Effector CD8-positive, alpha-beta T cell (primary cell): ENCODE measurements at places on chromosomes 6 and 20.

- no peak for DNase-seq
These were observed 9.2 kb upstream of the ZBTB9 start for GRCh38 chr6:33445119-33445603.

DNA sequence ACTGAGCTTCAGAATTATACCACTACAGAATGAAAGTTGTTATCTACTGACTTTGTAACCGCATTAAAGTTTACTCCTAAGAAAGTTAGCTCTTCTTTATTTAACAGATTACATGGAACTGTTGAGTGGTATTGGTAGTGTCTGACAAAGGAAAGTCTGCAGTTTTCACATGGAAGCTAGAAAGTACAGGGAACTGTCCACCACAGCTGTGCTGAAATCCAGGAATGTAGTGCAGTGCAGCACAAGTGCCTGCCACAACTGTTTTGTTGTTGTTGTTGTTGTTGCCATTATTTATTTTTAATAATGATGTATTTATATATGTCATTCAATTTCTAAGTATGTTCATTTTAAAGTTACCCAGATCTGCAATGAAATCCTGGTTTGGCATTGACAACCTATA lies 464.9 kb downstream of the TBC1D32 start:
- DNase-seq, result no peak

DNA sequence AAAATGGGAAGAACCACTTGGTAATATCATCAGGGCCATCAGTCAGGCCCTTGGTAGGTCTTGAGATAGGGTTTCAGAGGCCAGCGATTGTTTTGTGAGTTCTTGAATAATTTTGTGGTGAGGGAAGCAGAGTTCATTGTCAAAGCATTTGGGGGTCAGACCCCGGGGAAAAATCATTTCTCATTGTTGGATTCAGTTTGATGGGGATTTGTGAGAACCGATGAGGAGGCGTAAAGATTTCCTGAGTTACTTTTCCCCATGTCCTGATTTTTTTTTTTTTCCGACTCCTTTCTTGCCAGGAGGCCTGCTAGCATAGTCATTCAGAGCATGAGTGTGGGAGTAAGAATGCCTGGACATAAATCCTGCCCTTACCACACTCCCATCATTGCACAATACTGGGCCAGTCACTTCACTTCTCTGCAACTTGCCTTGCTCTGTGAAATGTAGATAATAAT lies 60.3 kb downstream of the TSHZ2 start:
- DNase-seq, result no peak

- no peak for DNase-seq
These were observed 32.4 kb downstream of the WRNIP1 start for GRCh38 chr6:2797564-2798031.

DNA sequence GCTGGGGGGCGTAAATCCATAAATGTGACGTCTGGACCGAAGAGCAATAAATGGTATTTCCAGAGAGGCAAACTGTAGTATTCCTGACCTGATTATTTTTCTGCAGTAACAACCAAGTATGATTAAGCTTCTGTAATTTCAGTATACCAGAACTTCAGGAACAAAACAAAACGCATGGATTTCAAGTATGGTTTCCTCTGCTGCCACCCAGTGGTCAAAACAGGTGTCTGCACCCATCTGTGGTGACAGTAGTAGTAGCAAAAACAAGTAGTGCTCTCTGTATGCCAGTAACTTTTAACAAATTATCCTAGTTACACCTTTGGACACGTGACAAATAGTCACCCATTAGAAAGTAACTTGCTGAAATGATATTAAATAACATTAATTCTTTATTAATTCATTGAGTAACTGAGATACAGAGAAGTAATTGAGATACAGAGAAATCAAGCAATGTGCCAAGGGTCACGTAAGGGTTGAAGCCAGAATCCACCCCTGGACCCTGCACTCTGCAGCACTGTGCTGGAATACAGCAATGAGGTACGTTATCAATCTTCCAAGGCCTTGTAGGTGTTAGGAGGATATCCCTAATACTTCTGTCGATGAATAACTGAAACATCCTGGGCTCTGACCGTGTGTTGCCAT lies 7.9 kb downstream of the CALHM4 start:
- DNase-seq, result peak; percentile 44

GRCh38 chr6:123415844-123416468 lies 220.8 kb downstream of the TRDN start:
- DNase-seq, result no peak

DNA sequence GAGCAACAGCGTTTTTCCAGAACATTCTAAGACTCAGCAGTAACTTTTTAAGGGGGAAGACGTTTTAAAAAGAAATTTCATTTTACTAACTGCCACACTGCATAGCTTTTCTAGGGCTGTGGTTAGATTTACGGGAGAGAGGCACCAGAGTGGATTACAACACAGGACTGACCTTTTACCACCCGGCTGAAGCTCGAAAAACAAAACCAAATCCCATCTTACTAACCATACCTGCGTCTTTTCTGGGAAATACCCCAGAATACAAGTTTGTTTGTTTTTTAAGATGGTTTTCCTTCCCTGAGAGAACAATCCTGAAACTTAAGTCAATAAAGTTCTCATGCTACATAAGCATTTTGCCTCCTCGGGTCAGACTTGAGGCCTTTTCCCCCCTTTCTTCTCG lies 209.3 kb upstream of the SOX4 start:
- DNase-seq, result no peak

DNA sequence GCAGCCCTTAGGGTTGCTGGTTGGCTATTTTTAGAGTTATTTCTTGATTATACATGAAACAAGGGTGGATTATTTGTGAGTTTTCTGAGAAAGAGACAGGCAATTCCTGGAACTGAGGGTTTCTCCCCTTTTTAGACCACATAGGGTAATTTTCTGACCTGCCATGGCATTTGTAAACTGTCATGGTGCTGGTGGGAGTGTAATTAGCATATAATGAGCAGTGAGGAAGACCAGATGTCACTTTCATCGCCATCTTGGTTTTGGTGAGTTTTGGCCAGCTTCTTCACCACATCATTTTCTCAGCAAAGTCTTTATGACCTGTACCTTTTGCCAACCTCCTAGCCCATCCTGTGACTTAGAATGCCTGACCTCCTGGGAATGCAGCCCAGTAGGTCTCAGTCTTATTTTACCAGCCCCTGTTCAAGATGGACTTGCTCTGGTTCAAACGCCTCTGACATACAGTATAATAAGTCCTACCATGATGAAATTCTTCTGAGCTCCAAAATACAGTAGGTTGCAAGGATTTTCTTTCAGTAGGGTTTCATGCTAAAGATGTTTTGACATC lies 117.1 kb downstream of the ISM1 start:
- DNase-seq, result no peak

- peak; percentile 5 for DNase-seq
These were observed 4.6 kb downstream of the OR2H2 start for GRCh38 chr6:29589423-29590048.

- no peak for DNase-seq
These were observed 24.6 kb downstream of the GGTLC1 start for GRCh38 chr20:23963941-23964340.

DNA sequence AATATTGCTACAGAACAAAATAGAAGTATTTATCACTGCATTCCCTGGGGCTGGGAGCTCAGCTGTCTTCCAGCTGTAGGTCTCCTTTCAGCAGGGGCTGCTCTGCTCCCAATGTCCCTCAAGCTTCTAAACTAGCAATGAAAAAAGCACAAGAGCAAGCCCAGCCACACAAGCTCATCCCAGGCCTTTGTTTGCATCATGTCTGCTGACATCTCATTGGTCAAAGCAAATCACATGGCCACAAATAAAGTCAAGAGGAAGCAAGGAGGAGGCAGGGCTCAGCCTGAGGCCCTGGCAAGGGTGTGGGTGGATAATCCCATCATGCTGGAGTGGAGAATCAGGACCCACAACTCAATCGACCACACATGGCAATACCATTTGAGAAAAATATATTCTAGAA lies 2.2 kb upstream of the BFSP1 start:
- DNase-seq, result no peak

GRCh38 chr6:126781582-126781981 lies 336.9 kb upstream of the RSPO3 start:
- DNase-seq, result no peak

- DNase-seq, result no peak
These were observed 13.6 kb upstream of the GPRC6A start for GRCh38 chr6:116842459-116842858.

GRCh38 chr20:45051204-45052060 lies 49.5 kb downstream of the KCNS1 start:
- DNase-seq, result no peak

- DNase-seq, result no peak
These were observed 22.9 kb downstream of the FKBP1A start for GRCh38 chr20:1369970-1370369.

- no peak for DNase-seq
These were observed 105.5 kb downstream of the BMP7 start for GRCh38 chr20:57160985-57161384.

DNA sequence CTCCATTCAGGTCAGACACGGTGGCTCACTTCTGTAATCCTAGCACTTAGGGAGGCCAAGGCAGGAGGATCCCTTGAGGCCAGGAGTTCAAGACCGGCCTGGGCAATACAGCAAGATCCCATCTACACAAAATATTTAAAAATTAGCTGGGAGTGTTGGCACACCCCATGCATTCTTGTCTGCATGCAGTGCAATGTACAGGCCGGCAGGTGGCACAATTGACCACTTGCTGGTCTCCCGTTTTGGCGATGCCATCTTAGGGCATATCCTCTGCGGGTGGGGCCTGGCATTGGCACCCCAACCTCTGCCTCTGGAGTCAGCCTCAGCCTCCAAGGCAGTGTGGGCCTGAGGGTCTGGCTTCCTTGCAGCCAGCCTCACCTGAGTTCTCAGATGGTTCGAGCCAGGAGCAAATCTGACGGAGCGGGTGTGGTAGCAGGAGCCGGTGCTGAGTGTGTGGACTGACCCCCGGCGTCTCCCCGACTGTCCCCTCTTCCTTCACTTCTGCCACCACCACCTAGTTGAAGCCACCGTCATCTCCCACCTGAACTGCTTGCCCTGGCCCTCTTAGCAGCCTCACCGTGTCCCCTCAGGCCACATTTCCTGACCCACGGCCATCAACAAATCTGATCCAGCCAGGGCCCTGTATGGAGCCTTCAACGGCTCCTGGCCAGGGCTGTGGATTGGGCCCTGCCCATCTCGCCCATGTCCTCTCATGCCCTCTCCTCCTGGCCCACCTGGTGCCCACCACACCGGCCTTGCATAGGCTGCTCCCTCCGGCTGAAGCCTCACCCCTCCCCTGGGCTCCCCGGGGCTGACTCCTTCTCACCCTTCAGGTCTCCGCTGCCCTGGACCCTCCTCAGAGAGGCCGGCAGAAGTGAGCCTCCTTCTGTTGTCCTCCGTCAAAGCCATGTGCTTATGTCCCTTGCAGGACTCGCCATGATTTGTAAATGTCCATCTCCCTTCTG lies 44.0 kb downstream of the EFCAB8 start:
- peak; percentile 46 for DNase-seq

DNA sequence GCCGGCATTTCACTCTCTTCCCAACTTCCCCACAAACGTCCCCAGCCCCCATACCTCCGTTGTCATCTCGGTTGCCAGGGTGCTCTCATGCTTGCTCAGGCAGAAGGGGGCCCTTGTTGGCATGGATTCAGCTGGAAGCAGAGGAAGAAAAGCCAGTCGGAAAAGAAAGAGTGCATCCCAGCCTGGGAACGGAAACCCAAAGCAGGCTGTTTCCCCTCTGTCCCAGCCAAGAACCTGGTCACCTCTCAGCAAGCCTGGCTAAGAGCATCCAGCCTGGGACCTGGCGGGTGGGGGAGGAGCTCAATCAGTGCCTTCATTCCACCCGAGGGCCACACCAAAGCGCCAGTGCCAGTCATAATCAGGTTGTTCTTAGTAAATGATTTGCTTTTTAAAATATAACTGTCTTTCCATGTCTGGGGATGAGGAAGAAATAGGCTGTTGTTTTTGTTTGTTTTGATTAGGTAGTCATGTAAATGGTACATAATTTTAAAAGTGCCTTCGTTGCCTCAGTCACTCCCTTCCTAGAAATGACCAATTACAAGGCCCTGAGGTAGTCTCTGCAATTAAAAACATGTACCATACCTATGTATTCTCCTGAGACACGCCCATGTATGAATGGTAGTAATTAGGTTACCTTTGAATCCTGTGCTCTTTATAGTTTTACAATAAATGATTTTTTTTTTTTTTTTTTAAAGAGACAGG lies 21.1 kb downstream of the CHMP4B start:
- DNase-seq, result no peak

GRCh38 chr6:14972379-14973067 lies 273.3 kb upstream of the JARID2 start:
- no peak for DNase-seq

GRCh38 chr6:137810554-137811120 lies 56.4 kb upstream of the TNFAIP3 start:
- no peak for DNase-seq

DNA sequence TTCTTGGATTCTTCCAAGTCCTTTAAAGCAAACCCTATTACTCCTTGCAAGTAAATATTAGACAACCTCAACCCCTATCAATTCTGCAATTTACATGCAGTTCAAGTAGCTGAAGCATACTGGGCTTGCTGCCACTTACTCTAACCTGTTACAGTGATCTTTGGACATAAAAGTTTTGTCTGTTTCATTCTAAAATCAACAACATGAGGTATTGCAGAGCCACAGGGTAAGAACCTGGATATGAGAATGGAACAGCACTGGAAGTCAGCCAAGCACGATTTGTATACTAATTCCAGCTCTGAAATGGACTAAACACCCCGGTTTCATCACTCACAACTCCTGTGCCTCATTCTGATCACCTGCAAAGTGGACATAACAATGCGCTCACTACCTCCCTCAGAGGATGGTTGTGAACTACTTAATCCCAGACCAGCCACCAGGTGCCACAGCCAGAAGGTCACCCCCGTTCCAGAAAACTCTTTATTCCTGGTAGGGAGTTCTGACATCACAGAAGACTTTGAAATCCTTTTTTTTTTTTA lies 270.0 kb downstream of the ADGB start:
- no peak for DNase-seq

GRCh38 chr6:92690997-92691599 lies 728.3 kb downstream of the EPHA7 start:
- no peak for DNase-seq

DNA sequence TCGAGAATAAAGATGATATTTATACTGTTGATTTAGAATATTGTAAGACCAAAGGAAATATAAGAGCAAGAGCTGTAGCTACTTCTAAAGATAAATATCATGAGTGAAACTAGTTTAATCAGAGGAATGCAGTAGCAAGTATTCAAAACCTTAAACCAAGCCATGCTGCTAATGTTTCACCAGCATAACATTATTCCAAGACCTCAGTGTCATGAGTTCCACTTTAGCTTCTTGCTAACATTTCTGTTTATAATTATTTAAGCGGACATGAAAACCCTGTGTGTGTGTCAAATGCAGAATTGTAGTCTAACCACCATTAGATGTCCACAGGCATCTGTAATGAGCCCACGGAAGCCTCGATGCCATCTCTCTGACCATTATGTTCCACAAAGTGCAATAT lies 752.6 kb upstream of the MARCKS start:
- no peak for DNase-seq

GRCh38 chr6:128600397-128600951 lies 80.1 kb upstream of the PTPRK start:
- DNase-seq, result no peak

GRCh38 chr6:45445749-45446549 lies 68.2 kb upstream of the SUPT3H start:
- DNase-seq, result no peak

GRCh38 chr6:131519670-131520436 lies 53.2 kb upstream of the ARG1 start:
- DNase-seq, result no peak

GRCh38 chr6:137165375-137166246 lies 7.8 kb downstream of the IL22RA2 start:
- no peak for DNase-seq

- DNase-seq, result no peak
These were observed 13.2 kb downstream of the GCNT2 start for GRCh38 chr6:10534419-10534762.
